Epithelial cell of esophagus (primary cell): ENCODE measurements at places on chromosomes 5 and 9.

DNA sequence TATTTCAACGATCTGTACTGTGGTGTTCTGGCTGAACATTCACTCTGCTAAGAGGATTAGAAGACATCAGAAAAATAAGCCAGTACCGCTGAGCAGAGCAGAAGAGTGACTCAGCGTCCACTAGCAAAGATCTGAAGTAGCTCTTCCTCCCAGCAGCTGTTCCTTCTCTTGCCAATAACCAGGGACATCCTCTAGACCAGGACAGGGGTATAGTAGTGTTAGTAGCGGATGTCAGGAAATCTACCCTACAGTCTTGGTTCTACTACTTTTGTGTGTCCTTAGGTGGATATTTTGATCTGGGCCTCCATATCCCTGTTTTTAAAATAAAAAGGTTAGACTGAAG lies 103.6 kb downstream of the TSSK1B start:
- DNase-seq = peak; percentile 24

GRCh38 chr5:172626031-172626581 lies 15.0 kb upstream of the NEURL1B start:
- no peak for DNase-seq

DNA sequence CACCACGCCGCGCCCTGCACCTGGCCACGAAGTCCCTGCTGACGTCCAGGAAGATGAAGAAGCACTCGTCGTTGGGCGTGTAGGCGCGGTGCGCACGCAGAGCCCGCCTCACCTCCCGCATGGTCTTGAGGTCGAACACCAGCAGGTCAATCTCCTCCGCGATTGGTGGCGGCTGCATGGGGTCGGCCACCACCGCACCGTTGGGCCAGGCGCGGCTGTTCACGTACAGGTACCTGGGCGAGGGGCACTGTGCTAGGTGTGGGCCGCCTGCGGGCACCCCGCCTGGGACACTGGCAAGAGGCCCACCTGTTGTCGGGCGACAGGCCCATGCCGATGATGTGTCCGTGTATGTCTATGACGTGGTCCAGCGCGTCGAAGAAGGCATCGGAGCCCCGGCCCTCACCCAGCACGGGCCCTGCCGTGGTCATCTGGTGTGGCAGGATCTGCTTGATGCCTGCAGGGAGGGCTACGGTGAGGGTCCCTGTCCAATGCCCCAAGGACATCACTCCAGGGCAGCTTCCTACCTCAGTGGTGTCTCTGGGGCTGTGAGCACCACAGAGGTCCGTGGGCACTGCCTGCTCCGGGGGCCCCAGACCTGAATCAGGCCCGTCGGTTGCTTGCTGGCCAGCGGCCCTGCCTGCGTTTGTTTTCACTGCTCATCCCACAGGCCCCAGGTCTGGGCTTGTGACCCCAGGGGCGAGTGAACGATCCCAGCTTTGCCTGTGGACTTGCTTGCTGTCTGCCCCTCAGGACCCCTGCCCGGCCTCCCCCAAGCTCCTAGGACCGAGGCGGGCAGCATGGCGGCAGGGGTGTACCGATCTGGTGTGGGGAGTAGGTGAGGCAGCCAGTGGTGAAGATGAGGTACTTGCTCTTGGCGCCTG lies 3.1 kb downstream of the FBXW5 start:
- DNase-seq = no peak

- no peak for DNase-seq
Measured at GRCh38 chr5:151773951-151774350, 2.2 kb downstream of the G3BP1 start.

- no peak for DNase-seq
Measured at GRCh38 chr9:14107977-14108376, 206.0 kb downstream of the NFIB start.

DNA sequence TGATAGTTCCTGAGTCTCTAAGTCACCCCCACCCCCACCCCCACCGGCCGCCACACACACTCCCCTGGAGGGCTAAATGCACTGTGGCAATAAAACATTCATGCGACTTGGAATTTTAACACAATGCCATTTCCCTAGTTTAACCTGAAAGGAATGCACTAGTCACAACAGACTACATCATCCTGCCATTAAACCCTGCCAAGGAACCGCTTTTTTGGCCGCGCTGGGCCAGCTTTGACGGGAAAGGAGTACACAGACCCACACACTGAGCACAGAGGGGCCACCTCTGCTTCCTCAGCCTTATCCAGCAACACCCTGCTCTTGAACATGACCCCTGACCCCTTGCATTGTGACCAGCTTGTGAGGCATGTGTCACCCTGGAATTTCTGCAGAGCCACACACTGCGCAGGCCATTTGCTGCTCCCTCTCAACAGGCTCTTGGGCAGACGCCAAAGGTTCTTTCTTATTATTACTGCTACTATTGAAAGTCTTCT lies 165.3 kb downstream of the BNC2 start:
- peak; percentile 59 for DNase-seq

DNA sequence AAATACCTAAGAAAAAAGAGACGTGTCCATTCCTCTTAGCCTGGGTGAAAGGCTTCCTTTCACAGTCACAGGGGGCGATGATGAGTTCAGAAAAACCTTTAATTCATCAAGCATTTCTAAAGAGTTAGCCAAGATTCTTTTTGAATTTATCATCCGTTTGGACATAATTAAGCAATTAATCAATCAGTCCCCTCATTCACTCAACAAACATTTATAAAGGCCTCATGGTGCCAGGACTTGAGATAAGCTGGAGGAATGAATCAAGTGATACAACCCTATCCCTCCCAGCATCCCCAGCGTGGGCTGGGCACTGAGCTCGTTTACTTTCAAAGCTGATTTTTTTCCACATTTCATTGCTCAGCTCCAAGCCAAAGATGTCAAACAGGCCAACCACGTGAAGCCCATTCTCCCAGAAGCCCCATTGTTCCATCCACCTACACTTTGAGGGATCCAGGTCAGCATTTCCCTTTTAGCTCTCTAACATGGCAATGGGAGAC lies 140.5 kb downstream of the SLIT3 start:
- peak; percentile 10 for DNase-seq

DNA sequence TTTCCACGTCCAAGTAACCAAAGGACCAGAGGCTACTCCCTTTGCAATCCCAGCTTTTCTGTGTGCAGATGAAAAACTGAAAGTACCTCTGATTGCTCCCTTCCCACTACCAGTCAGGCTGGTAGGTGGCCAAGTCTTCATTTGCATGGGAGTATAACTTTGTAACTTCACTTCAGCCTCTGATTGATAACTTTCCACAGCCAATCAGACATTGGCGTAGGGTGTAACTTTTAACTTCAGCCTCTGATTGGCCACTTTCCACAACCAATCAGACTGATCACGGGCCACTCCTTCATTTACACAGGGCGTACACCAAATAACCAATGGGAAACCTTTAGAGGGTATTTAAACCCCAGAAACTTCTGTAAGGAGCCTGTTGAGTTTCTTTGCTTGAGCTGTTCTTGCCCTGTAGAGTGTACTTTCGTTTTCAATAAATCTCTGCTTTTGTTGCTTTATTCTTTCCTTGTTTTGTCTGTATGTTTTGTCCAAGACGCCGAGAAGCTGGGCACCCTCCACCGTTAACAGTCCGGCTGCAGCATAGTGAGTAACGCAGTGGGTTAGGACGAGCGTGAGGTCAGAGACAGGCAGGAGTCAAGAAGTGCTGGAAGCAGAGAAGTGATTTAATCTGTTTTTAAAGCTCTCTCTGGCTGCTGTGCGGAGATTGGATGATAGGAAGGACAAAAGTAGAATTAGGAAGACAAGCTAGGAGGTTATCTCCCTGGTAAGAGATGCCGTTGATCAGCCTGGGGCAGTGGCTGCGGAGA lies 3.5 kb upstream of the EXOSC2 start:
- DNase-seq = peak; percentile 93

DNA sequence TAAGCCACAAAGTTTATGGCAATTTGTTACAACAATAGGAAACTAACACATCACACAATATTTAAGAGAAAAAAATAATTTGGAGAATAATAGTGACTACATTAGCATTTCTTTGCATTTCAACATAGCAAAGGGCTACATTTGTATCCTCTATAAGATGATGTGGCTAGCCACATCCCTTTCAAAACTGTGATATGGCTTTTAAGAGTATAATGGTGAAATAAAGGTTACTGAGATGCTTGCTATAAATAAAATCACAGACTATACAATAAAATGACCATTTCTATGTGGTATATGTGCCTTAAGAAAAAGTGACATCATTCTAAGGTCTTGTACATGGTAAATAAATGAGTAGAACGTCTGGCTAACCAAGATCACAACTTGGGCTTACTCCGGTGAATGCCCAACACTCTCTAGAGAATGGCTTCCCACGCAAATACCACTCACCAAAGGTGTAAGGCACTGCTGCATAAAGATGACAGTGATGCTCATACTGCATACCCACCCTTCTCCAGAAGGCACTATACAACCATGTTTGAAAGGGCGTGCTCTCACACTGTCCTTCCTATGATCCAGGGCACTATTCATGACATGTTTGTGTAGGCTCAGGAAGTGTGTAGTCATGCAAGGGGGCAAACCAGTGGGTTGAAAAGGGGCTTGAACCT lies 286.5 kb downstream of the MLLT3 start:
- no peak for DNase-seq

DNA sequence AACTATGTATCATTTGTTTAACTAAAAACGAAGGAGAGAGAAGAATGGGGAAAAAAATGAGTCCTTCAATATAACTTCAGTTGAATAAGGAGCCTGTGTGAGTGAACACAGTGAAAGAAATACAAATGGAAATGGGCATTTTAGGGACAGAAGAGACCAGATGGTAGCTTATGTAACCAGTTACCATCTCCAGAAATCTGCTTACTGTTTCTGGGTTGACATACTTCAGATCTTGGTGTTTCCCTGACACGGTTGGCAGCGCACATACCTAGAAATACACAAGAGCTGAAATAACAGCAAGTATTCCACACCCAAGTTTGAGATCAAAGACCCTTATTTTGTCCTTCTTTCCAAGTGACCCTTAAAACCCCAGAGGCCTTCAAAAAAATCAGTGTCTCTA lies 14.9 kb upstream of the GFRA3 start:
- no peak for DNase-seq

DNA sequence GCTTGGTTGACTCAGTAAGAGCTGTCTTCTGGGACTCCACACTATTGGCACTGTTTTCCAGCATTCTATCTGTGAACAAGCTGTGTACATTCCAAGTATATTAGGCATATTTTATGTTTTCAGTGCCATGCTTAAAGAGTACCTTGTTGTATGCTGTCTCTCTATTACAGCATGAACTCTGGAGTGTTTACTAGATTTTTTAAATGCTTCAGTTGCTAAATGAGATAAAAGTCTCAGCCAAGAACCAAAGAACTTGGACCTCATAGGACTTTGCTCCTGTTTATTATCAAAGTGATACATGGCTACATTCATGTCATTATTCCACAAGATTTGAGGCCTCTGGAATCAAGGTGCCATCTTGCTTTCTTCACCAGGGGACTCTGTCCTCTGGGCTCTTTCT lies 167.2 kb downstream of the C9orf152 start:
- DNase-seq = no peak

GRCh38 chr9:137383081-137383783 lies 39.7 kb downstream of the EXD3 start:
- no peak for DNase-seq

DNA sequence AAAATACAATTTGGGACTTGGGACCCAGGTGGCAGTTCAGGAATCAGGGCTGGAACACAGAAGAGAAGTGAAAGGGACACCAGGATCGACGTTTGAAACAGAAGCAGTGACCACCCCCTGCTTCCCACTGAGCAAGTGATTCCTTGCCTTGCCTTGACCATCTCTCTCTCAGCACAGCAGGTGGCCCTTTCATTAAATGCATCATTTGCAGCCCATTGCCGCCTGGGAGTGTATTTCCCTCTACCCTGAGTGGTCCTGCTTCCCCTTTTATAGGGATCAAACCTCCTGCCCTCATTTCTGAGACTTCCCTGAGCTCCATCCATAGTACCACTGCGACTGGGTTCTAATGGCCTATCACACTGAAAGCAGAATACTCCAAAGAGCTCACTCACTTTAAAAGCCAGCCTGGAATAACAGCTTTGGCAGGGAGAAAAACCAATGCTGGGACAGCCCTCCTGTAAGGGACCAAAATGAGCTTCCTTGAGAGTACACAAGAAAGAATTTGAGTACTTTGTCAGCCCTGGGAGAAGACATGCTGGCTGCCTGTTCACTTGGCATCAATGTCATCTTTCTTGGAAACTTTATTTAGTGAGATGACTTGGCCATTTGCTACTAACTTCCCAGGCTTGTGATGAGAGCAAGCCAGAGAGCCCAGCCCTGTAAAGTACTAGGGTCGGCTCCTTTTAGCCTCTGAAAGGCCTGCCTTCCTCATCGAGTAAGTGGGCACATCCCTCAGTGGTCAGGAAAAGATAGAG lies 149.7 kb downstream of the SLIT3 start:
- no peak for DNase-seq

DNA sequence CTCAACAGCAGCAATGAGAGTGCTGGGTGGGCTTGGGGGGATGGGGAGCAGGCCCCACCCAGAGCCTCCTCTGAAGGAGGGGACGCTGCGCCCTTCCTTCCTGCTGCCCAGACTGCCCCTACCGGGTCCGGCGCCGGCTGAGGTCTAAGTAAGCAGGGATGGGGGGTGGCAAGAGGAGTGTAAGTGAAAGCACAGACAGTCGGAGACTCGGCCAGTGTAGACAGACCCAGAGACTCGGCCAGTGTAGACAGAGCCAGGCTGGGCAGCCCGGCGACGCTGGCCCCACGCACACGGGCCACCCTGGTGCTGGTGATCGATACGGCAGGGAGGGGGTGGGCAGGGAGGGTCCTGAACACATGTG lies 7.4 kb upstream of the ENTPD8 start:
- DNase-seq = no peak

- no peak for DNase-seq
Measured at GRCh38 chr5:101658433-101658832, 637.7 kb downstream of the SLCO4C1 start.

DNA sequence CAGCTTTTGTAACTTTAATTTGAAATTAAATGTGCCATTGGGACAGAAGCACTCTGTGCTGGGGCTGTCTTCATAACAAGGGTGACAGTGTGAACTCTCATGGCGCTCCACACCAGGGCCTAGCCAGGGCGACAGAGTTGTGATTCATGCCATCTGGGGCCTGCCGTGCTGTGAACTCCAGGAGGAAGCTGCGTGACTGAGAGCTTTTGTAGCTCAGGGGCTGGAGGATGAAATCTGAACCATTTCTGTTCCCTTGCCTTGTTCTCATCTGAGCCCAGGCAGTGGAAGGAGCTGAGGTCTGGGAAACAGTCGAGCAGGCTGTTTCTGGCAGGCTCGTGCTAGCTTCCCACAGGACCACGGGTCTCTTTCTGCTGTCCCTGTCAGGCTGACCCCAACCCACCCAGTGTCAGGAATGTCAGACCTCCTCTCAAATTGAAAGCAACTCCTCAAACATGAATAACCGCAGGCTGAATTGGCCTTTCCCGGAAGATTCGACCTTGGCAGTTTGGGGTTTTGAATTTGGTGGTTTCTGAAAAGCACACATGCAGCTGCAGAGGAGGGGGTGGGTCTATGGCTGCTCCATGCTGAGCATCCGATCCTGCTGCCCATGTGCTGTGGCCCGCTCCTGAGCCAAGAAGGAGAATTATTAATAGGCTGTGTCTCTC lies 69.2 kb upstream of the RPS23 start:
- peak; percentile 24 for DNase-seq

GRCh38 chr5:138352722-138353559 lies 456 bp downstream of the KDM3B start:
- DNase-seq = peak; percentile 58

GRCh38 chr9:88791105-88791805 lies 200.0 kb upstream of the S1PR3 start:
- peak; percentile 93 for DNase-seq
